H4 (cell line): ENCODE measurements at places on chromosomes 16 and 17.

DNA sequence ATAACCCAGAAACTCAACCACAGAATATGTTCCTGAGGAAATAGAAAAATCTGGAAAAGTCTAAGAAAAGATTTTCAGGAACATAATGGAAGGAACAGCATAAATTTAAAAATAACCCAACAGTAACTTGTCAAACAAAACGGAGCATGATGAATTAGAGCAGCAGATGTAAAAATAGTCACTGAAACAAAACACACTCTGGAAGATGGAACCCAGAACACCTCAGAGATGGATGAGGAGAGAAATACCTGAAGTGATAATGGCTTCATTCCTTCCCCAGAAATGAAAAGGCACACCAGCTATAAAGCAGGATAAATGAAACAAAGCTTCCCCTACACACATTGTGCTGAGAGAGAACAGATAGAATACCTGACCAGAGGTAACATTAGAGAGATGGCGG lies 6.3 kb downstream of the TK1 start:
- no peak for DNase-seq

GRCh38 chr16:31271621-31272190 lies 11.9 kb downstream of the ITGAM start:
- DNase-seq = no peak

GRCh38 chr16:78605548-78606101 lies 506.2 kb downstream of the WWOX start:
- DNase-seq = no peak

DNA sequence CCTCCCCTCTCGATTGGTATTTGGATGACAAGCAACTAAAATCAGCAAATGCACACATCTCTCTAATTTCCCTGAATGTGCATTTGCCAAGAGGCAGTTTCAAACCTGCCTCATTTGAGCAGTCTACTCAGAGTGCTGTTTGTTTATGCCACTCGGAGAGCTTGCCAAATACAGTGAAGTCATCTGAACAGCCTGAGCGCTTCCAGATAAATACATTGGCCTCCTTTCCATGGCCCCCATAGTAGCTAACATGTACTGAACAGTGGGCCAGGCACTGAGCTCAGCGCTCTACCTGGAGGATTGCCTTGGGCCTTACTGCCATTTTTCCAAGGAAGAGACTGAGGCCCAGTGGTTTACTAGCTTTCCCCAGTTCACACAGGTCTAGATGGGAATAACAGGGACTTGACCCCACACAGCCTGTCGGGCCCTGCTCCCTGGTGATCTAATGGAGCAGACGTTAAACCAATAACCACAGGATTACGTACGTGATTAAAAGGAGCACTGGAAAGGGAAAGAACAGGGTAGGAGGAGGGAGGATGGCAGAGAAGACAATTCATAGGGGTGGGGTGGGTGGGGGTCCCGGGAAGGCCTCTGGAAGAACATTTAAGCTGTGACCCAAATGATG lies 18.7 kb upstream of the ANKRD40CL start:
- peak; percentile 75 for DNase-seq

DNA sequence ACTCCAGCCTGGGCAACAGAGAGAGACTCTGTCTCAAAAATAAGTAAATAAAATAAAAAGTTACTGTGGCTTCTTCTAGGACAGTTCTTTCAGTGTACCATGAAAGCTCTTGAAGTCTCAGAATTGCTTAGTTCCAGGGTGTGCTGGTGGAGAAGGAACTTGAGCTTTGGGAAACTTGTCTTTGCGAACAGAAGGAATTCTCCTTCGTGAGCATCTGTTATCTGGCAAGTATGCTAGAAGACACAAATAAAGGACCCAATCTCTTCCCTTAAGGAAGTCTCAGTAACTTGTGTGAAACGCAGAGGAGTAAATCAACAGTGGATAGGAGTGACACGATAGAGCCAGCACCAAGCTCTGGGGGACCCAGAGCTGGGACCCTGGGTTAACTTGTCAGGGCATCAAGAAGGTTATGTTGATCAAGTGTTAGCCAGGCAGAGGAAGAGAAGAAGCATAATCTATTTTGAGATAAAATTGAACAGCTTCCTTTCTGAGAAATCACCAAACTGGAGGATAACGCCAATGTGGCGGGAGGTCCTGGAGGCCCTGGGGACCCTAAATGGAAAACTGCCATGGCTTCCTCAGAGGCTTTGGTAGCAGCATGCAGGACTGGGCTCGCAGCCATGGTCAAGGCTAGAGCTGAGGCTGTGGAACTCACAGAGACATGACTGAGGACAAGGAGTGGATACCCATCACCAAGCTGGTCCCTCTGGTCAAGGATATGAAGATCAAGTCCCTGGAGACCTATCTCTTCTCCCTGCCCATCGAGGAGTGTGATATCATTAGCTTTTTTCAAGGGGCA lies 72.1 kb upstream of the HAS3 start:
- no peak for DNase-seq

GRCh38 chr16:87850009-87851006 lies 19.0 kb downstream of the SLC7A5 start:
- peak; percentile 46 for DNase-seq

DNA sequence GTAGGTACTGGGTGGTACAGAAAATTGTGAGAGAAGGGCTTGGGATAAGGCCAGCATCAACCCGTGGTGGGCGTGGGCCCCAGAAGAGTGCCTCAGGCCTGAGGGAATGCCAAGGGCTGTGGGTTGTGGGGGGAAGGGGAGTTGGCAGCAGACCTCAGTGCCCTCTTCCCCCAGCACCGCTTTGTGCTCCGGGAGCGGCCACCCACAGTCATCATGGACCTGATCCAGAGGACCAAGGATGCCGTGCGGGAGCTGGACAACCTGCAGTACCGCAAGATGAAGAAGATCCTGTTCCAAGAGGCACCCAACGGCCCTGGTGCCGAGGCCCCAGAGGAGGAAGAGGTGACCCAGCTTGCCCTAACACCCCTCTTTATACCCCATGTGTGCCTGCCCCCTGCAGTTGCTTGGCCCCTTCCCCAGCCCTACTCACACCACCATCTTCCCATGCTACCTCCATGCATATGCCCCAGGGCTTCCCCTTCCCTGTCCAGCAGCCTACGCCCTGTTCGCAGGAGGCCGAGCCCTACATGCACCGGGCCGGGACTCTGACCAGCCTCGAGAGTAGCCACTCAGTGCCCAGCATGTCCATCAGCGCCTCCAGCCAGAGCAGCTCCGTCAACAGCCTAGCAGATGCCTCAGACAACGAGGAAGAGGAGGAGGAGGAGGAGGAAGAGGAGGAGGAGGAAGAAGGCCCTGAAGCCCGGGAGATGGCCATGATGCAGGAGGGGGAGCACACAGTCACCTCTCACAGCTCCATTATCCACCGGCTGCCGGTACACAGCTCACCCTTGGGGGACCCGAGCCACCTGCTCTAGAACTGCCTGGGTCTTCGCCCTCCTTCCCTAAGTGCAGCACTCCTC lies 9.1 kb downstream of the TAOK2 start:
- DNase-seq = no peak

DNA sequence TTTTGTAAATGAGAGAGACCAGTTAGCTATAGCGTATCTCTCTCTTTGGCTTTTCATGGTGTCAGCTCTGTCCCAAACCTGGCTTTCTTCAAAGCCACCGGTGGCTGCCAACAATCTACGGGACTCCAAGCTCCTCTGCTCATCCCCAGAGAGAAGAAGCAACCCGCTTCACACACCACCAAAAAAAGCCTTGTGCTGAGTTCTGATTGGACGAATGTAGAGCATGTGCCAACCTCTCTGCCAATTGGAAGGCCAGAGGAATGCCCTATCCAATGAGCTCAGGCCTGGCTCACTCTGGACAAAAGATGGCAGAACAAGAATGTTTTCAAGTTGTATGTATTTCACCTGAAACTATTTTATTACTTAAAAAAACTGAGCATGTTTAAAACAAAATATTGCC lies 202.4 kb downstream of the C16orf95 start:
- DNase-seq = no peak

DNA sequence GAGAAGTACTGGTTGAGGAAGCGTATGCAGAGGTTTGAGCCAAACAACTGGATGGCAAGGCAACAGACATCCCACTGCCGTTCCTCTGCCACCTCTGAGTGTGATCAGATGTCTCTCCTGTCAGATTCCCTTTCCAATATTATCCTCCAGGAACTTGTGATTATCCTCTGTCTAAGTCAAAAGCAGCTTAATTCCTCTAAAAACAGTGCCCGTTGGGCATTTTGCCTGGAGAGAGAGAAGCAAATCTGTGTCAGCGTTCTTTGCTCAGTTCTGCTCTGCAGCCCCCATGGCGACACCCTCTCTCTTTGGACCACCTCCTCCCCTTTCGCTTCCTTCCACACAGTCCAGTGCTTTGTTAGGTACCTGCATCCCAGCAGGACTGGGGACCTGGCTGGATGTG lies 56.1 kb upstream of the TBX2 start:
- DNase-seq = no peak

- DNase-seq = no peak
Measured at GRCh38 chr17:59617156-59617732, 2.5 kb upstream of the CLTC start.

DNA sequence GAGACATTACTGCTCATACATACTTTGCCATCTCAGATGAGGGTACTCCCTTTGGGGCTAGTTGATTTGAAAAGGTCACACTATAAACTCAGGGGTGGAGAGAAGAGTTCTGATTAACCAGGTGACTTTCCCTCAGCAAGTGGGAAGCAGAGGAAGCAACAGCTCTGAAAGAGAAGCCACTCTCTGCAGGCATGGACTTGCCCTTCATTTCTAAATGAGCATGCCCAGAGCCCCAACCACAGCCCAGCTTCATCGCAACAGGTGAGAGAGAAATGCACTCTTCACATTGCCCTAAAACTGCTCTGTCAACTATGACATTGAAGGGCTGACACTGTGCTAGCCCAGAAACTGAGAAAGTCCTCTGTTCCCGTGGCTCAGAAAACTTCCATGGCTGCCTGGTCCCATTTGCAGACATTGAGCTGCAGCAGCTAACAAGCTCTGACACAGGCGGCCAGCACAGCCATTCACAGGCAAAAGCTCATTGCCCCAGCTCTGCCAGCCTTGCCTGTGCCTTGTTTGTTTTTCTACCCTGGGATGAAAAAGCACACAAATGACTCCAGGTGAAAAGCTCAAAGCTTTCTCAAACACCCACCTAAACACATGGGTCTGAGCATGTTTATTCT lies 419.8 kb upstream of the DYNLRB2 start:
- no peak for DNase-seq

GRCh38 chr16:10611825-10612342 lies 31.5 kb upstream of the EMP2 start:
- no peak for DNase-seq

DNA sequence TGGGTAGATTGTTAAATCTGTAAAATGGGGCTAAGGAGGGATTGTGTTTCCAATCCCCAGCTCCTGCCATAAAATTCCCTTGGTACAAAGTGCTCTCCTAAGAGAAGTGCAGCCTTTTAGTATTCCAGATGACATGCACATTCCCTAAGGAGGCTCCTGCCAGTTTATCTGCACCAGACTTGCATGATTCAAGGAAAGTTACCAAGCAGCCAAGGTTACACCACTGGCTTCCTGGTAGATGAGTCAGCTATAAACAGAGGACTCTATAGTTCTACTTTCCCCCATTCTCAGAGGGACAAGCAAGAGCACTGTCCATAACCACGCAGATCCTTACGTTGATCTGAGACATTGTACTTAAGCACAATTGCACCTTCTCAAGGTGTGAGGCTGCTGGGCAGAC lies 1.9 kb downstream of the CALB2 start:
- DNase-seq = peak; percentile 91

DNA sequence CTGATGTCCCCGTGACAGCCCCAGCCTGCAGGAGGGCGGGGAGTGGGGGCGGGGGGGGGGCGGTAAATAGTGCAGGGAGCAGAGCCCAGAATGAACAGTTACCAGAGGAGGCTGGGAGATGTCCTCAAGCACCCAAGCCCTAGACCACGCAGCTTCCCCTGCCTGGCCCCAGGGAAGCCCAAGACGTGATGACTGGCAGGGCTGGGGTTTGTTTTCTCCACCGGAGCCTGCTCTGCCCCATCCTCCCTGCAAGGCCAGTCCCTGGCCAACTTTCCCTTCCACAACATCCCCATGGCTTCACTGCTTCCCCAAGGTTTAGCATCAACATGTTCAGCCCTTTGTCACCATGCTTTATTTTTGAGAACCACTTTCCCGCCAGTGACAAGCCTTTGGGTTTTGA lies 1.4 kb upstream of the BEAN1 start:
- DNase-seq = no peak
